ENCODE measurements at places on chromosomes 6 and 20.

DNA sequence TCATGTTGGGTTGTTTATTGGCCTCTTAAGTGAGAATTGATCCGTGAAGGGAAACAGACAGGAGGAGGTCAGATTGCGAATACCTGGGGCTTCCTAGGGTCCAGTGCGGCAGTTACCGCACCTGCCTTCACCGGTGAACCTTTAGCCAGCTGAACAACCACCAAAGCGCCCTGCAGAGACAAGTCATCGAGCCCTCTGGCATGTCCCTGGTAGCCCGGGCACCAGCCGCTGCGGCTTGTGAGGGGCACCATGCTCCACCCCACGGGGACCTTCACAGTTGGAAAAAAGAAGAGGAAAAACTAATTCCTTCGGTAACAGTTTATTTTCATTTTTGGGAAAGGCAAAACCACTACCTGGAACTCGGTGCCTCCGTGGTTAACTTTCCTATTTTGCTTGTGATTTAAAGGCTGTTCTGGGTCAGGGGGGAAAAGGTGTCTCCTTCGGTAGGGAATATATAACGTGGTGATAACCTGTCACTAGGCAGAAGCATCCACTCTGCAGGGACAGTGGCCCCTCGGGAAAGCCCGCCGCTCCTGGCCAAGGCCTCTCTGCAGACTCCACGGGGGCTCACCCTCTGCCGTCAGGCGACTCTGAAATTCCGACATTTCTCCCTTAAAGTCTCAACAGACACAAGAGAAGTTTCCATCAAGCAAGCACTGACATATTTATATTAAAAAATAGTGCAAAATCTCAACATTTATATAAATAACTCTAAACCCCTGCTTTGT, 30.7 kb upstream of the ZBP1 start:
- peak; percentile 12 for DNase-seq

- DNase-seq: no peak
These were observed 53.3 kb upstream of the EPB41L1 start for GRCh38 chr20:36101192-36101591.

DNA sequence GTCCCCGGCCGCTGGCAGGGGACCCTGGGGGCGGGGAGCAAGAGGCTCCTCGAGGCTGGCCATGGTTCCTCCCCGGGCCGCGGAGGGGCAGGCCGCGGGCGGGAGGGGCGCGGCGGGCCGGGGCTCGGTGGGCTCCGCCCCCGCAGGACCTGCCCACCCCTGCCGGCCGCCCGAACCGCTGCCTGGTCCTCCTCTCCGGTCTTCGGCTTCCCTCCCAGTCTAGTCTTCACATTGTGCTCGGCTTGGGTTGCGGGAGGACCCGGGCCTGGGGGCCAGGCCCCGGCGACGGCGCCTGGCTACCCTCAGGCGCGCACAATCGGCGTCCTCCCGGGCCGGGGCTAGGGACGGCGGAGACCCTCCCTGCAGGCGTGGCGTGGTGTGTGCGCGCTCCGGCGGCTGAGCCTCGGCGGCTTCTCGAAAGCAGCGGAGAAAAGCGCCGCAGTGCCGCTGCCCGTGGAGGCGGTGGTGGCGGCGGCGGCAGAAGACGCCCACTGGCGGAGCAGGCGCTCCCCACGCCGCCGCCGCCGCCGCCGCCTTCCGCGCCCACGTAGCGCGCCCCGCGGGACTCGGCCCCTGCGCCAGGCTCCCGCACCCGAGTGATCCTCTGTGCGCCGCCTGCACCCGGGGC, at the start of gene PDE10A:
Gene PDE10A, minus strand, starts transcription at position 493 of the 628 bp plus-strand sequence. Its CDS starts 430 bp downstream, at position 63.
- DNase-seq: peak; percentile 65

DNA sequence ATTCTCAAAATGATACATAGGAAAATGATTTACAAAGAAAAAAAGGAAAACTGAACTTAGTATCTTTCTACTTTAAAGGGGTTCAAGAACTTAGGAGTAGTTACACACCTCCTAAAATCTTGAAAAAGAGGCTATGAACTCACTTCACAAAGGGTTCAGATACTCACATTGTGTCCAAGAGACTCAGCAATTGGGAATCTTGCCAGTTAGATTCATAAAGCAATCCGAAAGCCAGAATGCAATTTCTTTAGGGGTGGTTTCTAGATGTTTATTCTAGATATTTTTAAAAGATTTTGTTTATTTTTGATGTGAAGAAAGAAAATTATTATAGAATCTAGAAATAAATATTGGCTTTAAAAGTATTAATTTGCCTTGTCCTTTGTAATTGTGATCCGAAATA, 1.7 kb upstream of the MYB start:
- DNase-seq: no peak

DNA sequence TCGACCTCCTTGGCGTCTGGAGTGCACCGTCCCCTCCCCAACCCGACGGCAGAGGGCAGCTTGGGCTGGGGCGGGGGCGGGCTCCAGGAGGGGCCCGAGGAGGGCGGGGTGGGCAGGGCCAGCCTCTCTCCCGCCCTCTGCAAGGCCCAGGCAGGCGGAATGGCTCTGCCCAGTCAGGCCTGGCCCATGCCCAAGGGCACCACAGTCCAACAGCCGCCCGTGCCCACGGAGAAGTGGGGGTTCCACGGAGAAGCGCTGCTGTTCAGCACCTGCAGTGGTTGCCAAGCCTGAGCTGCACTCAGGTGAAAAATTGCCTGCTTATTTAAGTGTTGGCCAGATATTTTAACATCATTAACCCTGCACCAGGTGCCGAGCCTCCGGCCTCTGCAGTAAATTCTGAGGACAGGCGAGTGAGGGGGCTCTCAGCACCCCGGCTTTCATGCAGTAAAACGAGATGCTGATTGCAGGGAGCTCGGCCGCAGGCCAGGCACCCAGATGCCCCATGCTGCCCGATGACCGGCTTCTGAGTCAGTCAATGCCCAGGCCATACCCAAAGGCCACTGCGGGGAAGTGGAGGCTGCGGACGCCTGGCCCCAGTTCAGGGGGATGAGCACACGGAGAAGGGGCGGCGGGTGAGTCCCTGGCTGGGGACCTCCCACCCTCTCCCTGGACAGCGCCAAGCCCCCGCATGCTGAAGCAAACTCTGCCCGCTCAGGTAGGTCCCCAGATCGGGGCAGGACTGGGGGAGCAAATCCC, at the start of gene SRMS:
Gene SRMS, minus strand, starts transcription at position 25 of the 756 bp plus-strand sequence. CDS start 286 bp downstream, outside the sequence.
- DNase-seq: peak; percentile 73

DNA sequence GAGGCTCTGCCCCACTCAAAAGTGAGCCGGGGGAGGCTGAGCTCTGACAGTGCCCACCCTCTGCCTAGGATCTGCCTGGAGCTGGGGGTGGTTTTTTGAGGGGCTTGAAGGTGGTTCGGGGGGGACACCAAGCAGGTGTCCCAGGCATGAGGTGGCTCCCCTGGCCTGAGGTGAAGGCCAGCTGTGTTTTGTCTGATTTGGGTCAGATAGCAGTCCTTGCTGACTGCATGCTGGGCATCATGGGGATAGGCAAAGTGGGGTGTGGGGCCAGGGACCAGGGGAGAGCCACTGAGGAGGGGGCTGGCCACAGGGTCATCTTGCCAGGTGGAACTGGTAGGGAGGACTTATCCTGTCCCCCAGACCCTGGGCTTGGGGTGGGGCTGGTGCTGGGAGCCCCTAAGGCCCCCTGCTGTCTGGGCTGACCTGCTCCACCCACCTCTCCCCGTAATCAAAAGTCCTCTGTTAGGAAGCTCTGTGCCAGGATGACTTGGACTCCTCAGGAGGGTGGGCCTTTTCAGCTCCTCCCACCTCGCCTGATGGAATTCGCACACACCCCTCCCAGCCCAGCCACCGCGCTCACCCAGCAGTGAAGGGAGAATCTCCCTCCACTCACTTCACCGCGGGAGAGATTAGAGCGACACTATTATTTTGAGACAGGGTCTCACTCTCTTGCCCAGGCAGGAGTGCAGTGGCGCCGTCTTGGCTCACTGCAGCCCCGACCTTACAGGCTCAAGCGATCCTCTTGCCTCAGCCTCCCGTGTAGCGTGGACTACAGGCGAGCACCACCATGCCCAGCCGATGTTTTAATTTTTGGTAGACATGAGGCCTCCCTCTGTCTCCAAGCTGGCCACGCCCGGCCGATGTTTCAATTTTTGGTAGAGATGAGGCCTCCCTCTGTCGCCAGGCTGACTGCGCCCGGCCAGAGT, 1.5 kb upstream of the COL9A3 start:
- DNase-seq: peak; percentile 81

GRCh38 chr6:48817333-48818051, 645.6 kb downstream of the MMUT start:
- DNase-seq: no peak

GRCh38 chr6:116405138-116405537, 34.4 kb downstream of the DSE start:
- no peak for DNase-seq

GRCh38 chr6:18380851-18381250, 6.3 kb upstream of the RNF144B start:
- DNase-seq: no peak

DNA sequence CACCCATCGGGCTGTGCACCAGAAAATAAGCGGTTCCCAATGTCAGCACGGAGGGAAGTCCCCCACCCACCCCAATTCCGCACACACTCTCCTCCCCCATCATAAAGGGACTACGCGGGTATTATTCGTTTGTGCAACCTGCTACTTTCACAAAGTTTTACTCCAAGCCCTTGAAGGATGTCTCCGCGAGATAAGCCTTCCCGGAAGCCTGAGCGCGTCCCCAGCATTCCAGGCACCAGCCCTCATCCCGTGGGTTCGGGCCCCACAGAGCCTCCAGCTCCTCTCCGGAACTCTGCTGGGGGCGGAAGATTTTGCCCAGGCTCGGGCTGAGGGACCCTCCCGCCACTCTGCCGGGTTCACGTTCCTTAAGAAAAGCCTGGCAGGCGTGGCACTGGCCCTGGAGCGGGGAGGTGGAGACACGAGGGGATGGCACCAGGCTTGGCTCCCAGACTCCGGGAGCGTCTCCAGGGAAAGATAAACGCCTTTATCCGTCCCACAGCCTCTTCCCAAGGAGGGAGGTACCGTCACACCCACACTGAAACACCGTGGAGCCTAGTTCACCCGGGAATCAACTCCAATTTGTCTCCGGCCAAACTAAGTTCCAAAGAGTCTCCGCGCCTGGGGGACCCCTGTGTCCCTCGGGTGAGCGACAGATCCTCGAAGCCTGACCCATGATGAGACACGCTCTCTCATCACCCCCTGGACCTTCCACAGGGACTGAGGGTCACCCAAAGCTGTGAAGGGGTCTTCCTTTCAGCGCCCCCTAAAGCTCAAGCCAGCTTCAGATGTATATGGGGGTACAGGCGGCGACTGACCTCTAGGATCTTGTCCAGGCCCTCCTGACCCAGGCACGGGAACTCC, 934 bp downstream of the KCNK5 start:
- no peak for DNase-seq

DNA sequence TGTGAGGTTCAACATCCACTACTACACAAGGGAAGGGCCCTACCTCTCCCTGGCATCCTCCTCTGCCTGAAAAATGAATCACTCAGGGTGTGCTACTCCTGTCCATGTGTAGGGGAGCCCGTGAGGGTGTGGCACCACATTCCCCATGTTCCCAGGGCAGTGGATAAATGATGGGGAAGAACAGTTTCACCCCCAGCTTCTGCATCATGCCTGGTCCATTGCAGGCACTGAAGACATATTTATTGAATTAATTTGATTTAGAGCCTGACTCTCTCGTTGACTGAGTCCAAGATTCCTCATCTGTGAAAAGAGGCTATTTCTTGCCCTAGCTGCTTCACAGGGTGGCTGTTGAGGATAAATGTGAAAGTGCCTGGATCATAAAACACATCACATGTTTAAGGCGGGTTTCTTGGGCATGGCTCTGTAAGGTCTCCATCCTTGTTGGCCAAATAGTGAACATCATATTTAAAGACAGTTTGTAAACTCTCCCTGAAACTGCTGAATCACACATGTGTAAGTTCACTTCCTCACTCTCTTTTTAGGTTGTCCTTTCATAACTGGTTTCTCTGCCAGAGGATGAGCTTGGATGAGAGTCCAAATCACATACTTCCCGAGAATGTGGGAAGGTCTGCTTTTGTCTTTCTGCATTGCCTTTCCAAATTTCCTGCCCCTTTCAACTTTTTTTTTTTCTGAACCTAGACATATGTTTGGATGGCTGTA, 79.7 kb upstream of the FYN start:
- no peak for DNase-seq

DNA sequence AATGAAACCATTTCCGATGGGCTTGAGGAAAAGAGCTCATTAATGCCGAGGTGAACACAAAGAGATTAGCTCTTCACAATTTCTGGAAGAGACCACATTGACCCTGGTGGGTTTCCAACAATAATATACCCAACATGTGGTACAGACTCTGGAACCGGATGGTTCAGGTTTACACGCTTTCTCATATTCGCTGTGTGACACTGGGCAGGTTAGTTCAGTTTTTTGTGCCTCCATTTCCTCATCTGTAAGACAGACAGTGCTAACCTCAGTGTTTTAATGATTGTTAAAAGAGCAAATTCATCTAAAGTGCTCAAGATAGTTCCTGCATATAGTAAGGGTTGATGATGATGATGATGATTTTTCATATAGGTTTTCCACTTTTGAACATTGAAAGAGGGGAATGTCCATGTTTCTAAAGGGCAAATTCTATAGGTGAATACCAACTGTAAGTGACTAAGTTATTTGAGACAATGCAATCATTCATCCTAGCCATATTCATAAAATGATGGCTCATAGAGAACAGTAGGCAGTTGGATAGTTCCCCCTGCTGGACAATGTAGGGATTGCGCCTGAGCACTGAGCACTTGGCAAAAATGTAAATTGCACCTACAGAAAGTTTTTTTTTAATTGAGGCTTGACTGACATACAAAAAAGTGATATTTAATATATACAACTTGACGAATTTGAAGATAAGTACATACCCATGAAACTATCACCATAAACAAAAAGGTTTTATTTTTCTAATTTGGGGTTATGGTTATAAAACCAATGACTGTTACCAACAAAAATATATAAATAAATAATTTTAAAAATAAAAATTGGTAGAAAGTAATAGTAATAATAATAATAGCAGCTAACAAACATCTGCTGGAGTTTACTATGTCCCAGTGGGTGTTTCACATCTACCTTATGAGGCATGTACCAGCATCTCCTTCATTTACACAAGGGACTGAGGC, 2.1 kb upstream of the PERP start:
- no peak for DNase-seq

- DNase-seq: no peak
These were observed 233.1 kb upstream of the SUPT3H start for GRCh38 chr6:45610832-45611231.

- no peak for DNase-seq
These were observed 21.6 kb upstream of the CALHM6 start for GRCh38 chr6:116439522-116440051.

- DNase-seq: no peak
These were observed 52.6 kb downstream of the BTBD3 start for GRCh38 chr20:11970243-11970836.

All from H9 (cell line).